WTC11 (cell line): ENCODE measurements at places on chromosomes 12 and 14. TPM values are rescaled to one million over a fixed set of nuclear protein-coding genes. Genes with fewer than 3 reads are reported as not detected.

FAM161B gene
- total RNA-seq: 0.26 to 0.66 TPM (median 0.46 TPM) in 3 replicates

TRPV4 gene
- 2.9 to 5.4 TPM (median 5.1 TPM) in 3 replicates for total RNA-seq

ACTR6 gene
- total RNA-seq: 34.7 to 37.6 TPM (median 36.1 TPM) in 3 replicates

RGS6 gene
- total RNA-seq: 1.0 to 1.2 TPM (median 1.2 TPM) in 3 replicates

ZNF26 gene
- 11.9 to 14.6 TPM (median 13.5 TPM) in 3 replicates for total RNA-seq

BCL2L14 gene
- total RNA-seq: 0.87 to 0.94 TPM (median 0.90 TPM) in 3 replicates

SERPINA4 gene
- total RNA-seq: 0.14 to 0.25 TPM in 2 of 3 replicates, not detected in the other

DNA sequence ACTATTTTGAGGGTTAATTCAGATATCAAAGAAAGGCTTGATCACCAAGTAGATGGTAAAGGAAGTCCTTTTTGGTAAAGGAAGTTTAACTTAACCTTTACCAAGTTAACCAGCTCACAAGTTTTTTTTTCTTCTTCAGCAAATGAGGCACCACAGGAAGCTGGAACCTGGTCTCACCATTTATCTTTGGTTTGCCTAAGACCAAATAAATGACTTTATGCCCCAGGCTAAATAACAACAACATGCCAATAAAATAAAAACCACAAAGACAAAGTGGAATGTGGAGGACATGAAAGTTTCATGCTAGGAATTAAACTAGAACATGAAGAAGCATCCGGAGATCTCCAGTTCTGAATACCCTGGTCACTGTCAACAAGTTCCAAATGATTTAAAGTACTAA, 116.8 kb upstream of the PRICKLE1 start:
- H3K4me1 ChIP-seq: no peaks in the 10 kb centered on the region
- H3K4me3 ChIP-seq: no peak overlapping the region
- no peak overlapping the region for H3K27ac ChIP-seq
- DNase-seq: no peak

DNA sequence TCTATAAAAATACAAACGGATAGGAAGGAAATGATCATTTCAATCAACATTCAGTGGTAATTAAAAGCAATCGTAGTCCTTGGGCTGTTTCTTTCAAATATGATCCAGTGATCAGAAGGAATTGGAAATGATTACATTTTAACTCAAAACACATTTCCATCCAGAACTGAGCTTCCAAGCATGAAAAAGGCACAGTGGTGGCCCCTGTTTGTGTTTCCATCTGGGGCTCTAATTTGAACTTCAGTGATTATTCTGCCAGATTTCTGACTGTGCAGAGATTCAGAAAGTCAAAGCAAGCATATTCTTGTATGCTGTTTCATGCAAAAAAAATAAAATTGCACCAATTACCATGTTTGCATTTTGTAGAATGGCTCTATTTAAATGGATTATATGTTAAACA, 157.0 kb upstream of the LMNTD1 start:
- H3K36me3 ChIP-seq: peaks cover 56% of the 10 kb centered on the region
- H3K4me3 ChIP-seq: no peak overlapping the region
- no peak overlapping the region for H3K27ac ChIP-seq

- no peaks in the 10 kb centered on the region for H3K36me3 ChIP-seq
- no peak overlapping the region for H3K4me3 ChIP-seq
- H3K27ac ChIP-seq: no peak overlapping the region
- peaks cover 15% of the 10 kb centered on the region for H3K4me1 ChIP-seq
- H3K27me3 ChIP-seq: no peaks in the 10 kb centered on the region
Measured at GRCh38 chr14:78933948-78934524, 763.9 kb downstream of the NRXN3 start.

- peaks cover 44% of the 10 kb centered on the region for H3K4me1 ChIP-seq
- peak overlapping the region; percentile 53; the same call in 1 of the 2 replicates for H3K27ac ChIP-seq
- H3K27me3 ChIP-seq: no peaks in the 10 kb centered on the region
- H3K4me3 ChIP-seq: no peak overlapping the region
Measured at GRCh38 chr12:116436561-116437249, 122.5 kb upstream of the MAP1LC3B2 start.
